ENCODE measurements at places on chromosomes 7 and 10. TPM values are rescaled to one million over a fixed set of nuclear protein-coding genes. Genes with fewer than 3 reads are reported as not detected.

- DNase-seq: peak; percentile 85
These were observed 74.7 kb downstream of the FRMPD2 start for GRCh38 chr10:48199580-48200377.

GRCh38 chr7:87391020-87391701 is 45.7 kb downstream of the CROT start:
- no peak for DNase-seq

DNA sequence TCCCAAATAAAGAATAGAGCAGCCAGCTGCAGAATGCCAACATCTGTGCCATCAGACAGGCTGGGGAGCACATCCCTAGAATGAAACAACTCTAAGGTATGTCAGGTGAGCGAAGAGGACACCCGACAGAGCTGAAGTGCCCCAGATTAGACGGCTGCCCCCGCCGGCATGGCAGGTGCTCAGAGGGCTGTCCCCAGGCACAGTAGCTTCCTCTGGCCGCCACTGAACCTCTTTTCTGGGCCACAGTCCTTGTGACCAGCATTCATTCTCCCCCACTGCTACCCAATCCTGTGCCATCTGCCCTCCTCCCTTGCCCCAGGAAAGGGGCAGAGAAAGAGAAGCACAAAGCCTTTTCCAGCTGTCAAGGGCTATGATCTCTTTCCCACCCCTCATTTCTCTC is 41.7 kb downstream of the RGS10 start:
- DNase-seq: no peak

DNA sequence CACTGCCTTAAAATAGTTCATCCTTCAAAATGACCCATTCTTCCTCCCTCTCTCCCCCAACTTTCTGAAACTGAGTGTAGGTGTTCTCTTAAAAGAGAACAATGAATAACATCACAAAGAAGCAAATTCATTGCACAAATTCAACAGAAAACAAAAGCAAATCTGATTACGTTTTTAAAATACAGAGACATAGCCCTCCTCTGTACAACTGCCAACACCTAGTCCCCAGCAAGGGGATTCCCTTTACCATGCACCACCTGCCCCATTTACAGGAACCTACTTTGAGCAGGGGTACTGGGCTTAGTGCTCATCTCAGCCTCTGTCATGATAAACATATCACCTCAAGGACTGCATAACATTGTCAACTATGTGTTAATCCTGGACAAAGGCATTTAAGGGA is 302.8 kb upstream of the AOAH start:
- DNase-seq: no peak

DNA sequence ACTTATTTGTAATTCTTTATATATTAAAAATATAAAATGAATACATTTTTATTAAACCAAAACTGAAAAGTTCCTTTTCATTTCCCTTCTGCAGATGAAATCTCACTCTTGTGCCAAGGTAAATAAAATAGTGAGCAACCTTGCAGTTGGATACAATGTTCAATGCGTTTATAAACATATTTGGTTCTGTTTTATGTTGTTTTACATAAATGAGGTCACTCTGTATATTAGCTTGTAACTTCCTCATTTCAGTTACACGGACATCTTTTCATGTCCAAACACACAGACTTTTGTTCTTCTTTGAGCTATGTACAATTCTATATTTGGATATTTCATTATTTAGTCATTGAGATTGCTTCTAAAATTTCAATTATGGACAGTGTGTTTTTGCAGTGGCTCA is 107.7 kb downstream of the BBS9 start:
- no peak for DNase-seq

Gene TUBB8
- not detected for total RNA-seq

Gene ADAM8
- total RNA-seq: 2.2 TPM

Gene SAP25
- total RNA-seq: 0.55 TPM
